ENCODE measurements at places on chromosomes 12 and 14.

DNA sequence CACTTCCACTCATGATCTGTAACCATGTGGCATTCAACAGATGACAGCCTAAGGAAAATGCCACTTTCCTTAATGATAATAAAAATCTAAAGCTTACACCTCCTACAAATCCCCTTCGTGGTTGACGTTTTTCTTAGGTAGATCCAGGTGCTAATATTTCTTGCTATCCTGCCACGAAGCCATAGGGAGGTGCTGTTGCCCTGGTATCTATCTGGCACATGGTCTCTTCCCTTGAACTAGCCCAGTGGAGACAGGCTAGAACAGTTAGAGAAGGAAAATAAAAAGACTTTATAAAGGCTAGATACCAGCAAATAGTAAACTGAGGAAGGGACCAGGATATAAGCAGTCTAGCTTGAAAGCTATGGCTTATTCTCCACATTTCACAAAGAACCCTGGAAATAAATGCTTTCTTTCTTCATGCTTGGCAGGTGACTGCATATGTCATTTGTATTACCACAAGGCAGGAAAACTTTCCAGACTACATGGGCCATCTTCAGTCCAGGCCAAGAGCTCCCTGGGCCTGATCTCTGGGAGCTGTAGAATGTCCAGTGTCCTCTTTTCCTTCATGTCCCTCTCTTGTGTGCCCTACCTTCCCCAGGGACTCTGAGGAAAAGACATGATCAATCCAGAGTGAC is 15.3 kb downstream of the SPIC start:
- DNase-seq, result no peak

DNA sequence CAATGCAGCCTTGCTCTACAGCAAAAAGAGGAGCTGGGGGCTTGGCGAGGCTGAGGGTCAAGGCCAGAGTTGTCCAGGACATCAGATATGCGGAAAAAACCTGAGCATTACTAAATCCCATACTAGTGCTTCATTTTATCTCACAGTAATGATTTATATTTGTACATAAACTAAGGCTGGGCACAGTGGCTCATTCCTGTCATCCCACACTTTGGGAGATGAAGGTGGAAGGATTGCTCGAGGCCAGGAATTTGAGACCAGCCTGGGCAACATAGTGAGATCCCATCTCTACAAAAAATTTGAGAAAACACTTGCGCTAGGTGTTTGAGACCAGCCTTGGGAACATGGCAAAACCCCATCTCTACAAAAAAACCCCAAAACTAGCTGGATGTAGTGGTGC is 11.6 kb upstream of the JPH4 start:
- DNase-seq, result no peak

DNA sequence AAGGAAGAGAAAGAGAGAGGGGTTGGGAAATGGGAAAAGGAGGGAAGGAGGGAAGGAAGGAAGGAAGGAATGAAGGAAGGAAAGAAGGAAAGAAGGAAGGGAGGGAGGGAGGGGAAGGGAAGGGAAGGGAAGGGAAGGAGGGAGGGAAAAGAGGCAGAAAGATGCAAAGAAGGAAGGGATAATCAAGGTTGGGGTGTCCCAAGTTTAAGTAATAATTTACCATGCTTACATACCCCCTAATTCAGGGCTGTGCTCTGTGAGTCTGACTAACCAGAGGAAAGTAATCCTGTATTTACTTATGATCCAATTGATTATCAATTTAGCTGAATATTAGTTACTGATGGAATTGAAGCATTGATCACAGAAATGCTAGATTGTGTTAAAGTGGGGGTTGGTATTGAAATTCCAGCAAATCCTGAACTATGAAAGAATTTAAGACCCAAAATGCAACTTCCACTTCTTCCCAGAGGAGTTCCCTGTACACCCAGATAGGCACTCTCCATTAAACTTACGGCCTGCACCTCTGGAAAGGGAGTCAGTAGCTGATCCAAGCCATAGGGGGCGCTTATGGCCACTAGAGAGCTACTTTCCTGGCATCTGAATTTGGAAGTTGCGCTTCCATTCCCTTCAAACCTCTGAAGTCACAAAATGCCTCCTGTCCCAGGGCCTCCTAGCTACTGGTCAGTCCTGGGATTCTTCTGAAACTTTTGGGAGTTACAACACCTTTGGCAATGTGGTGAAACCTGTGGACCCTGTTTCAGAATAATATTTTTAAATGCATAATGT is 162.7 kb upstream of the PWP1 start:
- DNase-seq, result no peak

- DNase-seq, result no peak
Observed at GRCh38 chr12:106493531-106493930, 89.3 kb upstream of the RFX4 start.

DNA sequence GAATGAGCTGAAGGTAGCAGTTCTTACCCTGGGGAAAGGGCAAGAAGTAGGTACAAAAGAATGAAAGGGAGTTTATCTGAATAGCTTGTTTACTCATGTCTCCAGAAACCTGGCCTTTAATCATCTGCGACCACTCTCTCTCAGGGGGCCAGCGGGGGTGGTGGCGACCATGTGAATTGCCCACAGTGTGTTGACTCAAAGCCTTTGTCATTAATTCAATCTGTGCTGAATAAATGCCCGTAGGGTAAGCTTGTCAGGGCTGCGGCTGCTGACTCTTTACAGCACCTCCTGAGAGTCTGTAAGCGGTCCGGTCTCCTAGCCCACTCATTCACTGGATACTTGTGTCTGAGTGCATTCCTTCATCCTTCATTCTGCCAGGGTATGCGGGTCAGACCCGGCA is 874.4 kb downstream of the SLC6A15 start:
- no peak for DNase-seq

- no peak for DNase-seq
Observed at GRCh38 chr12:124563401-124563800, 4.0 kb downstream of the NCOR2 start.

DNA sequence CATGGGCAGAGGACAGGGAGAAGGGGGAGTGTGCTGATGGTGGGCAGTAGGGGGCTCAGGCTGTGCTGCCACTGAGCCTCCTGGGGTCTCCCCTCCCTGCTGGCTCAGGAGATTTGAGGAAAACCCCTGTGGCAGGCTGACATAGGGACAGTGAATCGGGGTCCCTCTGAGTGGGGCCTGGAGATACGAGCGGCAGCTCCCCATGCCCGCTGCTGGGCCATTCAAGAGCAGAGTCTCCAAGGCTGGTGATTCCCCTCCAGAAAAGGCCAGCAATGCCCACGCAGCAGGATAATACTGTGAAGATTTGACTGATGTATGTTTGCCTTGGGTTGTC is 288.7 kb upstream of the SFSWAP start:
- no peak for DNase-seq

DNA sequence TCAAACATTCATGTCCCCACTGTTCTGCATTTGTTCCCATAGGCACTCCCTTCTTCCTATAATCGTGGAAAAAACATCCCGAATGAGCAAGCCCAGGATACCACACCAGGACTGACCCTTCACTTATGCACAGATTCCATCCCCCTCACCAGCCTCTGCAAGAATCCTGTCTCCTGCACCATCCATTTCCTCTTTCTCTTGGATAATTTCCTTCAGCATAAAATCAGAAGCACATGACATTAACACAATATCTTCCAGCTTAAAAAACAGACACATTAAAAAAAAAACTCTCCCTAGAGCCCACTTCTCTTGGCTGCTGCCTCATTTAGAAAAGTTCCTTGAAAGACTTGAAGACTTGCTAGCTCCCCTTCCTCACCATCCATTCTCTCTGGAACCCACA is 120.9 kb upstream of the CPSF6 start:
- no peak for DNase-seq

DNA sequence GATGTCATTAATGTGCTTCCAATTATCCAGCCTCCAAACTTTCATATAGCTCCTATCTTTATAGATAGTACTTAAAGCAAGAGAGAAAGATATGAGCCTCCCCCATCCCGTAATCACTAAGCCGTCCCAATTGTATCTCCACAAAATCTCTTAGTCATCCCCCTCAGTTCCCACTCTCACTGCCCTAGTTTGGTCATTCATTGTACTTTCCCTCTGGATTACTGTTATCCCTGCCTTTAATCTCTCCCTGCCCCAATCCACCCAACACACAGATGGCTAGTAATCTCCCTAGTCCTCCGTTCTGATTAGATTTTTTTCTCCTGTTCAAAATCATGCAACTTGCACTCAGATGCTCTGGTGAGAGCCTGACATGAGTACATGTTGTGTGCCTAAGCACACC is 5.4 kb upstream of the BCAT1 start:
- DNase-seq, result no peak

DNA sequence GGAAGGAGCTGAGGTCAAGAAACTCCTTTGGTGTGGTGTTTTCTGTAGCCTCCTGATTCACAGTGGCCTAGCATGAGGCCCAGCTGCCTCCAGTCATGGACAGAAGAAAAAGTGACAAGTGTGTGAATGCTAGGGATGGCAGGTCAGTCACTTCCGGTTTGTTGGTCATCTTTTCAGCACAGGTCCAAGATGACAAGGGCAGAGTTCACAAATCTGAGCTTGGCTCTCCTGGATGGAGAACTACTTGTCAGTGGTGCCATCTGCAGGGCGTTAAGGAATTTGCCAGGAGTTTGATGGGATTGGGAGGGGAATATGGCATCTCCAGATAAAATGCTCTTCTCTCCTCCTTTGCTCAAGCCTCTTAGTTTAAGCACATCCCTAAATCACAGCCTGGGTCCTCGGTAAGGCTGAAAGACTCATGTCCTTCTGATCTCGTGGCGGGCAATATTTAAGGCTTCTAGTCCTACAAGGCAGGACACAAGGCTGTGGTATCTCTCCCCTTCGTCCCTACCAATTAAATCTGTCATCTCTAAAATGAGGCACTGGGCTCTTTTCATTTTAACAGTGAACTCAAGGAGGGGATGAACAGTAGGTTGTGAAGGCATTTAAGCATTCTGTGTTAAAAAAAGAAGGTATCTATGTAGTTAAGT is 10.0 kb downstream of the TUBA1B start:
- DNase-seq, result no peak

- DNase-seq, result no peak
Observed at GRCh38 chr14:32513571-32514009, 184.5 kb downstream of the AKAP6 start.

GRCh38 chr12:98262902-98263301 is 252.5 kb upstream of the TMPO start:
- DNase-seq, result no peak

GRCh38 chr12:3271146-3271545 is 194.0 kb downstream of the TSPAN9 start:
- DNase-seq, result no peak

DNA sequence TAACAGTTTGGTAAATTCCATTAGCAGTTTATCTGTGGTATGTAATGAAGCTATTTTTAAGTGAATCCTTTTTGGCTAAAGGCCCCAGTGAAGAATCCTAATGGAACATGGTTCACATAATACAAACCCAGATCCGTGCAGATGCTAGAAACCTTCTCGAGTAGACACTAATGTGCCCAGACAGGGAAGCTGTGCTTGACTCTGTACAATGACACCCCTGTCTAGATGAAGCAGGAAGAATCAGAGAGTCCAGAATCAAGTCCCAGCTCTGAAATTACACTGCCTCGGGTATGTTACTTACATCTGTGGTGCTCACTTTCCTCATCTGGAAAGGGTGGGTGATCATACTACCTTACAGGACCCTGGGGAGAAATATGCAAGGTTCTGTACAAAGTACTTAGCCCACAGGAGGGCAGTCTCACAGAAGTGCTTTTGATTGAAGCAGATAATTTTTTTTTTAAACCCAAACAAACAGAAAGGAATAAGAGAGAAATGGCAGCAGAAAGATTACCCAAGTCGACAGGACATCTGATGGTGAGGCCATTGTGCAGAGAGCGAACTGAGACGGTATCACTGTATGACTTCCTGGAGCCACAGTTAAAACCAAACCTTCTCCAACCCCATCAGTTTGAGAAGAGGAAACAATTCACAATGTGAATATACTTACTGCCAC is 8.5 kb downstream of the CRACR2A start:
- no peak for DNase-seq

DNA sequence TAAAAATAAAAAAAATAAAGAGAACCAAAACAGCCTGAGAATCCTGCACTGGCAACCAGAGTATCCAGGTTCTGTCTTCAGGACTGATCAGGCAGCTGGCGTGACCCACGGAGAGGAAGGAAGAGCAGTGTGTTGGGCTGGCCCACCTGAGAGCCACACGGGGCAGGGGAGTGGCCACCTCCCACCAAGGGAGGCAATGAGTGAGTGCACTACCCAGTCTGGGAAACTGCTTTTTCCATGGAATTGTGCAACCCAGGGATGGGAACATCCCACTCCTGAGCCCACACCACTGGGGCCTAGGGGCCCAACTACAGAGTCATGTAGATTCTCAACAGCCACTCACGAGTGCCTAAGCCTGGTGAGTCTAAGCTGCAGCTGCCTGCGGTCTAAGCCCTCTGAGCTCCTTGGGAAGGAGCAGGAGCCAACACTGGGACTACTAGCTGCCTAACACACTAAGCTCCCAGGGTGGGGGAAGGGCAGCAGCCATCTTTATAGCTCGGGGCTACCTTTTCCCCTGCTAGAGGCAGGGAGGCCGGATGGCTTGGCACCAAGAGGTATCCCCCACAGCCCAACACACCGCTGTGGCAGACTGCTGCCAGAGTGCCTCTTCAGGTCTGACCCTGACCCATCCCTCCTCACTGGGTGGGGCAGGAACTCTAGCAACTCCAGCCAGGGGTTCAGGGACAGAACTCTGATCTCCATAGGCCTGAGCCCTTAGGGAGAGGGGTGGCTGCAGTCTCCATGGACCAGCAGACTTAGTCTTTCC is 610.9 kb downstream of the RERGL start:
- DNase-seq, result no peak

DNA sequence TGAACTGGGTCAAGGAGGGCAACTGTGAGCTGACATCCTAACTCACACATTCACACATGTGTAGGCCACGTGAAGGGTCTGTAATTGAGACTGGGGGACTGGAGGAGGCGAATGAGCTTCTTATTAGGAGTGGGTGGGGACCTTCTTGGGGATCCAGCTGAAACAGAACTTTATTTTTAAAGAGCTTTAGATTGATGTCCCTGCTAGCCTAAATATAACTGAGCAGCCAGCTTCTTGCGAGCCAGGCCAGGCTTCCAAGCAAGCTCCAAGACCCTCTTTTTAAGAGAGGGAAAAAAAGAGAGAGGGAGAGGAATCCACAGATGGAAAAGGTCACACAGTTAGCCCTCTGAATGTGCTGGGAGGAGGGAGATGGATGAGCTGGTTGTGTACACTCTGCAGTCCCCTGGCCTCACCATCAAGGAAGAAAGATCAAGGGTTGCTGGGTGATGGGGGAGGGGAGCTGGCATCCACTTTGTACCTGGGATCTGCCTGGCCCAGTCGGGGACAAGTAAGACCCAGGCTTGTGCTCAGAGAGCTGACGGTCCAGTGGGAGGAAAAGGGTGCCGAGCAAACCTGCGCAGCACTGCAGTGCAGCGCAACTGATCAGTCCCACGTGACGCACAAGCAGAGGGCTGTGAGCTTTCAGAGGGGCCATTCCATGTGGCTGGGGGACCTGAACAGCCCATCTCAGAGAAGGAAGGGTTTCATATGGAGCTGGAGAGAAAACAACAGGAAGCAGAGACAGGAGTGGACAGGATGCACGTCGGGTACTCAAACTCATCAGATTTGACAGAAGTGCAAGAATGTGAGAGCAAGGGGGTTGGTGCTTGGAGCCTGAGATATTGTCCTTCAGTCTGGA is 154.5 kb downstream of the ZFP36L1 start:
- DNase-seq, result no peak

All from activated T-helper 2 cell treated with anti-CD3 and anti-CD28 coated beads, Interferon-gamma antibody, Interleukin-2, Interleukin-4, amounts not matched to agents 10 μg/mL and 5 μg/mL and 100 μg/mL, durations not matched to agents 14 hours and 24 hours and 36 hours (primary cell).